Substantia nigra (tissue), 51 donors: ENCODE measurements at places on chromosomes 2 and 18.
A peak's percentile ranks its signal among the peaks of the same experiment; 100 is the strongest.

- DNase-seq: no peak
Measured at GRCh38 chr2:88210132-88211002, 40.2 kb downstream of the THNSL2 start.

- DNase-seq: no peak
Measured at GRCh38 chr2:151808258-151809072, 19.8 kb downstream of the ARL5A start.

- DNase-seq: no peak
Measured at GRCh38 chr2:68853915-68854314, 17.3 kb downstream of the BMP10 start.

GRCh38 chr2:239225371-239225851 lies 175.4 kb downstream of the HDAC4 start:
- no peak for DNase-seq

DNA sequence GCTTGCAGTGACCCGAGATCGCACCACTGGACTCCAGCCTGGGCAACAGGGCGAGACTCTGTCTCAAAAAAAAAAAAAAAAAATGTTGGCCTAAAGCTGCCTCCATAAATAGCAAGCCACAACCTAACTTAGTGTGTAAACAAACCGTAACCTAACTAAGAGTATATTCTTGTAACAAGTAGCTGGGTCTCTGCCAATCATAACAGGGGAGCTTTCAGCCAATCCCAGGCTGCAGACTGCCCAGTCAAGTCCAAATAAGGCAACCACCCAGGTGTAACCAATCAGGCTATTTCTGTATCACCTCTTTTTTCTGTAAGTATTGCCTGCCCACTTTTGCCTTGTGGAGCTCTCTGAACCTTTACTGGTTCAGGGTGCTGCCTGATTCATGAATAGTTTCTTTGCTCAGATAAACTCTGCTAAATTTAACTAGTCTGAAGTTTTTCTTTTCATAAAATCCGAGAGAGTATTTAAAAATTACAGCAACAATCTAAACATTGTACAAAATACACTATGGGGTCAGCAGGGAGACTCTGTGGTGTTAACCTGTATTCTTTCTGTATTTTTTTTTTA lies 4.5 kb downstream of the PSTPIP2 start:
- no peak for DNase-seq

- DNase-seq: peak; percentile 3
Measured at GRCh38 chr18:26621161-26622026, 73.0 kb upstream of the KCTD1 start.

GRCh38 chr2:130849896-130850787 lies 13.4 kb downstream of the ARHGEF4 start:
- DNase-seq: no peak

DNA sequence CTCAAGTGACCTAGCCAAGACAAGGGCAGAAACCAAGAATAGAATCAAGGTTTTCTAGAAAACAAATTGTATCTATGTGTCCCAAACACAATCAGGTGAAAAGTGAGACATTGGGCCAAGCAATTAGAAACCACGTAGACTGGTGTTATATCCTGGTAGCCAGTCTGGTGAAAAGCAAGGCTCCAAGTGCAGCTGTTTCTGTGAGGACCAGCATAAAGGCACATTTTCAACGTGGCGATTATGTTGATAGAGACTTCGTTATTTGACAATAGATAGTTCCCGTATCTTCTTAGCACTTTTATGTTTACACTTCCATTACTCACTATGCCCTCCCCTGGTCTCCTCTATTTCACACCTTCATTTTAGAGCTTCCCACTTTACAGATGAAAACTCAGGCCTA lies 103.2 kb upstream of the ZFP36L2 start:
- no peak for DNase-seq

DNA sequence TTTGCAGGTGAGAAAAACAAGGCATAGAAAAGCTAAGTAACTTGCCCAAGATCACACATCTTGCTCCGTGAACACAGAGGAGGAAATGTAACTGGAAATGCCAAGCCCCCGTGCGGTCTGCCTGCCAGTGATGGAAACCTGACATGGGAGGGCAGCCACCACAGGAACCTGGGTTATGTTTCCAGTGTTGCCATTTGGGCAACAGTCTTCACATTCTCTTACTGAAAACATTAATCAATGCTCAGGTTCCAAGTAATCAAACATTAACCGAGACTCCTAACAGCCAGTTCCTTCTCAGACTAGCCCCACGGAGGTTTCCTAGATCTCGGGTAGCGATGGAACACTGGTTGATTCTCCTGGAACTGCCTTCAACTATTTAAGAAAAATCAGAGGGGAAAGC lies 2.5 kb downstream of the TGFA start:
- DNase-seq: no peak

DNA sequence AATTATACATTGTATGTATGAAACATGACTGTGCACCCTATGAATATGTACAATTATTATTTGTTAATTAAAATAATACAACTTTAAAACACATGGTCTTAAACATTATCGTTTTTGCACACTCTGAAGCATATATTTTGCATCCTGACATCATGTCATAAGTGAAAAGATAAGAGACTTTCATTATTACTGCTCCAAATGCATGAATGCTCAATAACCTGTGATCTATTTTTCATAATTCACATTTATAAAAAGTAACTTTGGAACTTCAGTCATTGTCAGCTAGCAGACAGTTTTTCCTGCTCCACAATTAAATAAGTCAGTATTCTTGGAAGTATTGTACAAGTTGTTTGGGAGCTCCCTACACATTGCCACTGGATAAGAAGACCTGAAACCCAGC lies 1.3 kb upstream of the ITPRIPL1 start:
- no peak for DNase-seq

DNA sequence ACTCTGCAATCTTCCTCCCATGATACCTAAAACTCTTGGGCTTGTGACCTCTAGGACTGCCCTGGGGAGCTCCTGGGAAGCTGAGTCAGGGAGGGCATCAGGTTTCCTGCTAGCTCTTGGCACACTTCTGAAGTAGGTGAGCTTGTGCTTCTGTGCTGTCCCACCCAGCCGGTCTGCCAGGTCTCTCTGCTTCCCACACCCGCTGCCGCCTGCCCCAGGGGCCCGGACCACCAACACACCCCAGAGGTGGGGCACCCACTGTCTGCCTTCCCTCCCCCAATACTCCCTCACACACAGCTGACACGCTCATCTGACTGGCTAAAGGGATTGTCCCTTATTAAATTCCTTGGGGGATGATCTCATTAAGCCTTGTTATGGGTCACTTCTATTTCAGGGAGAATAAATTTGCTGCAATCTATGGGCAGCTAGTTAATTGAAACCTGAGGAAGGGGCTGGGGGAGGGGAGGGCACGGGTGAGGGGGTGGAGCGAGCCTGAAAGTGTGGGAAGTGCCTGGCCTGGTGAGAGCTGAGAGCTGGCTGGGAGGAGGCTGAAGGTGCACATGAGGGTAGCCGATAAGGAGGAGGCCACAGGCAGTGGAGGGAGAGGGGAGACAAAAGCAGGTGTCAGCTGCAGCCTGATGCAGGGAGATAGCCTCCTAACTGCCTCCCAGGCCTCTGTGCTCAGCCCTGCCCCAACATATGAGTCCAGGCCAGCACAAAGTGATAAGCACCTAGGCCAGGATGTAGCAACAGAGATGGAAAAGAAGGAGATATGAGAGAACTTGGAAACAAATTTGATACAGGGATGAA lies 48.8 kb downstream of the HAUS1 start:
- no peak for DNase-seq

GRCh38 chr18:51070545-51070944 lies 40.5 kb downstream of the SMAD4 start:
- DNase-seq: no peak

- no peak for DNase-seq
Measured at GRCh38 chr18:72762515-72763122, 105.2 kb downstream of the NETO1 start.

GRCh38 chr18:64444819-64445218 lies 295.9 kb upstream of the LINC00305 start:
- no peak for DNase-seq

- DNase-seq: no peak
Measured at GRCh38 chr18:56627991-56628390, 10.4 kb downstream of the TXNL1 start.

- DNase-seq: no peak
Measured at GRCh38 chr2:56127463-56128152, 56.2 kb upstream of the CCDC85A start.

DNA sequence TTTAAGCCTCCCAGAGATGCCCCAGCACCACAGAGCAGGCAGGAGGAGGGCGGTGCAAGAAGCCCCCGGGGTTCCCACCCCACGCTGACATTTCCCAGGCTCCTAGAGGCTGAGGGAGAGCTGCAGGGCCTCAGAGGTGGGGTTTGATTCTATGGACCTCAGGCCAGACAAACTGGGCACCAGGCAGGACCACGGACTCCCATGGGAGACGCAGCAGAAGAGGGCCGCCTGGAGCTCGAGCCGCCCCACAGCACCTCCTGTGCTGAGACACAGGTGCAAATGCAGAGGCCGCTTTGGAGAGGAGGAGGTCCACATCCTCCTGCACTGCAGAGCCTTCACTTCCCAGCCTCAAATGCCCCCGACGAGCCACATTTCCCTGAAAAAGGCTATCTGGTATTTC lies 62.7 kb downstream of the PSMG2 start:
- no peak for DNase-seq

GRCh38 chr2:26805241-26805676 lies 19.4 kb downstream of the CENPA start:
- DNase-seq: no peak

DNA sequence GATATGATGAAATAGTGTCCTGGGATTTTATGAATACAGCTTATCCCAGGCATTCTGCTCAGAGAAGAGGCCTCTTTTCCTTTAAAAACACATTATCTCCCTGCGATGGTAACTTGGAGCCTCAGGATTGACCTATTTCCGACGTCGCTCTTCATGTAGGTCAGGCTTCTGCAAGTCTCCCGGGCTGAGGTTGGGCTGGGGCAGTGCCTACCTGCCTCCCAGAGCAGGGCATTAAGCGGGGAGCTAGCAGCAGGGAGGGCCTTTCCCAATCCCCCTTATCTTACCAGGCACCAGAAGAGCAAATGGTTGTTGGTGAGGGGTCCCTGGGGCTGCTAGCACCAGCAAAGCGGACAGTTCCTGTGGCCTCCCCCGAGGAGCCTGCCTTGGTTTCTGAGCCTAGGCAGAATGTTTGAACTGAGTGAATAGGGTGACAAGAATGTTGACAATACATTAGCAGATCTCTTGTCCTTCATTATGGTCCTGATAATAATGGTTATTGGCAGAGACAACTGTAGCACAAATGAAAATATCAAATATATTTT lies 60.2 kb downstream of the TRPM8 start:
- DNase-seq: no peak

GRCh38 chr2:172196768-172197431 lies 94.2 kb upstream of the DLX2 start:
- no peak for DNase-seq

DNA sequence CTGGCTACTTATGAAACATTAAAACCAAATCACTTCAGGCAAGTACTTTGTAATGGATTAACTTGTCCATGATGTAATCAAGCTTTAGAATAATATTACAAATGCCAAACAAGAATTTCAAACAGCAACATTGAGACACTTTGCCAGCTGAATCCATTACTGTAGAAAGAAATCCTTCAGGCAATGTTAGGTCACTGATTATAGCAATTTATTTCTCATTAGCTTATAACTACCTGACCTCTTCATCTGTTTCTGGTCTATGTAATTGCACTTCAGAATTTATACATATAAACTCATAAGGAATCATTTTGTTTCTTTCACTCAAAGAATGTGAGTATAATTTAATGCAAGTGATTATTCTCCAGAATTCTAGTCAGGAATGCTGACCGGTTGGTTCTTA lies 692.6 kb upstream of the TMEFF2 start:
- DNase-seq: no peak

- no peak for DNase-seq
Measured at GRCh38 chr2:178761759-178762371, 45.4 kb downstream of the TTN start.

DNA sequence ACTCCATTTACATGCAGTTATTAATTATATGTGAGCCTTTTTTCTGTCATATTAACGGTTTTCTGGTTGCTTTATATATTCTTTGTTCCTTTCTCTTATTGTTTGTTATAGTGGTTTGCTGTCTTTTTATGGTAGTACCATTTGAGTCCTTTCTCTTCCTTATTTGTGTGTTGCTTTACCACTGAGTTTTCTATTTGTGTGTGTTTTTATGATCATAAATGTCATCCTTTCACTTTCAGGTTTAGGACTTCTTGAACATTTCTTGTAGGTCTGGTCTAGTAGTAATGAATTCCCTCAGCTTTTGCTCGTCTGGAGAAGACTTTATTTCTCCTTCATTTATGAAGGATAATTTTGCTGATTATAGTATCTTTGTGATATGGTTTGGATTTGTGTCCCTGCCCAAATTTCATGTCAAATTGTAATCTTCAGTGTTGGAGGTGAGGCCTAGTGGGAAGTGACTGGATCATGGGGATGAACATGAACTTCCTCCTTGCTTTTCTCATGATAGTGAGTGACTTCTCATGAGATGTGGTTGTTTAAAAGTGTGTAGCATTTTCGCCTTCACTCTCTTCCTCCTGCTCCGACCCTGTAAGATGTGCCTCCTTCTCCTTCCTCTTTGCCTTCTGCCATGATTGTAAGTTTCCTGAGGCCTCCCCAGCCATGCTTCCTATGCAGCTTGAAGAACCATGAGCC lies 11.5 kb downstream of the GCC2 start:
- DNase-seq: no peak

- DNase-seq: no peak
Measured at GRCh38 chr2:209367075-209367747, 56.6 kb upstream of the MAP2 start.

- DNase-seq: no peak
Measured at GRCh38 chr2:37349231-37349860, 4.9 kb downstream of the QPCT start.

GRCh38 chr2:237558961-237559641 lies 7.3 kb upstream of the PRLH start:
- no peak for DNase-seq

DNA sequence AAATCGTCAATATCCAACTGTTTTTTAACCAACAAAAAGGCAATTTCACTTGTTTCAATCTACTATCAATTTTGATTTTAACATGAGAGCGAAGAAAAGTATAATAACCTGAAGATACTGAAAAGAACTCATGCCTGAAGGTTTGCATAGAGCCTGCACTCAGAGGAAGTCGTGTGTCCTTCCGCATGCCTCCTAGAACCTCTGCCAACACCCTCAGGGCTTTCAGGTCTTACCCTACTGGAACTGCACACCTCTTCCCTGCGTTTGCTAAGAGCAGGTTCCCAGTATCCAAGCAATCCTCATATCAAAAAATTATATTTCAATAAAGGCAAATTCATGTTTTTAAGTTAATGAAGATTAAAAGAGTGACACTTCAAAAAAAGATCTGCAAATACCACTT lies 74.7 kb downstream of the PIAS2 start:
- no peak for DNase-seq

- peak; percentile 2 for DNase-seq
Measured at GRCh38 chr2:39875182-39875913, 96.3 kb upstream of the THUMPD2 start.
